ENCODE measurements at places on chromosomes 6 and 20.

DNA sequence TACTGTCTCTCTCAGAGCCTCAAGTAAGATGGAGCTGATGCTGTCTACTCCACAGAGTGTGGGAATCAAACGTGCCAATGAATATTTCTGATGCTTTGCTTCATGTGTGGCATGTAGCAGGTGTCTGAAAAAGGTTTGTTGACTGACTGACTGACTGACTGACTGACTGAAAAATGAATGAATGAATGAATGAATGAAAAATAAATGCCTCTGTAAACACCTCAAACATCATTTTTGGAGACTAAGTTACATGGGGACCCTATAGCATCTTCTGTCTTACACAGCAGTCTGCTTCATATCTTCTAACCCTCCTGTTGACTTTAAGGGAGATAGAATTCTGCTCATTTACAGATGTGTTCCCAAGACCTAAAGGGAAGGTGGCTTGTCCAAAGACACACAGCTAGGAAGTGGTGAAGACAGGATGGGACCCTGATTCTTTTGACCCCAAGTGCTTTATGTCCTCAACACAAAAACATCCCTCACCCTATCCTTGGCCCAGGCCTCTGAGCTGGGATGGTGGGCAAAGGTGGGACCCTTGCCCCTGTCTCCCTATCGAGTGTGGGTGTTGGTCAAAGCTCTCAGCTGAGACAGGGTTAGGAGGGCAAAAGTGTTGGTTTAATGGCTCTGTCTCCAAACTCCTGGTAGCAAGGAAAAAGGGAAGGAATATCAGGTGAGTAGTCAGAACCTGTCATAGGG is 104.4 kb downstream of the TOX2 start:
- no peak for DNase-seq

DNA sequence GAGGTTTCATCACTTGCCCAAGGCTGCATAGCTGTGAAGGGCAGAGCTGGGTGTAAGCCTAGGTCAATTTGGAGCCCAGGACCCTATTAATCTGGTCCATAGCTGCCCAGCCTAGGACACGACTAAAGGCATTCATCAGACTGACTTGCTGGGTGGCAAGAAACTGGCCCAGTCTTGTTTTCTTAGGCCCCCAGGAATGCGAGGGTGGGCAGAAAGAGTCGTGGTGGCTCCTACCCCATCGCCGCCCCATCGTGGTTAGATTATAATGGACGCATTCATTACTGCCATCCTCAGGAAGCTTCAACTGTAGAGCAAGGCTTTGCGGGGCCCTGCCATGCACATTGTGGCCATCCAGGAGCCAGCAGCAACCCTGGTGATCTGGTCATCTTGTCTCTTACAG is 16.1 kb downstream of the DYNLRB1 start:
- DNase-seq: no peak

DNA sequence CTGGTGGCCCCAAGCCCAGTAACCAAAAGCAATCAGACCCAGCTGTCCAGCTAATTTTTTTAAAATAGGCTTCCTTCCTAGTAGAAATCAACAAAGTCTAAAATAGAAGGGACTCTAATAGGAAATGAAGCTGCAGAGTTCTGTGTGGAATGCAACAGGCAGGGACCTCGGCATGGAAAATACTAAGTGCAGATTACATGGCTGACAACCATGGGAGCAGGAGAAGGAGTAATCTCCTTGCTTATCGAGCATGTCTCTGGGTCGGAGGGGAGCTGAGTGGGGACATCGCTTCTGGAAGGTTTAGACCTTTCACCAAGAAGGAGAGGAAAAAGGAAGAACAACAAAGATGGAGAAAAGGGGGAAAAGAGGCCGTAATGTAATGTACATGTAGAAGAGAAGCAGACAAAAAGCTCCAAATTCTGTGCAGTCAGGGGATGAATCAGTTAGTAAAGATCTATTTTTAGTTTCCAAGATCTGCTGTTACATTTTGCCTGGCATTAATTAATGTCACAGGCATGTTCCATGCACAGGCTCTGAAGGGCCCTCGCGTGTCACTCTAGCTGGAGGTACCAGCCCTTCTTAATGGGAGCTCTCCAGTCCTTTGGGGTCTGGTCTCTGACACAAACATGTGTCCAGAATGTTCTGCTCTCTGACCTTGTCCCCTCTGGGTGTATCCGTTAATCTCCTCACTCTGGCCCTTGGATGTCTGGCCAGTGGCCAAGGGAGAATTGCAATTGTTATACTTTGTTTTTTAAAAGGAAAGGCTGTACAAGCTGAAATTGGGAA is 16.6 kb upstream of the ZNF831 start:
- DNase-seq: no peak

- DNase-seq: no peak
Observed at GRCh38 chr6:144423167-144423566, 138.0 kb downstream of the UTRN start.

GRCh38 chr20:12276011-12276673 is 358.4 kb downstream of the BTBD3 start:
- DNase-seq: peak; percentile 51

DNA sequence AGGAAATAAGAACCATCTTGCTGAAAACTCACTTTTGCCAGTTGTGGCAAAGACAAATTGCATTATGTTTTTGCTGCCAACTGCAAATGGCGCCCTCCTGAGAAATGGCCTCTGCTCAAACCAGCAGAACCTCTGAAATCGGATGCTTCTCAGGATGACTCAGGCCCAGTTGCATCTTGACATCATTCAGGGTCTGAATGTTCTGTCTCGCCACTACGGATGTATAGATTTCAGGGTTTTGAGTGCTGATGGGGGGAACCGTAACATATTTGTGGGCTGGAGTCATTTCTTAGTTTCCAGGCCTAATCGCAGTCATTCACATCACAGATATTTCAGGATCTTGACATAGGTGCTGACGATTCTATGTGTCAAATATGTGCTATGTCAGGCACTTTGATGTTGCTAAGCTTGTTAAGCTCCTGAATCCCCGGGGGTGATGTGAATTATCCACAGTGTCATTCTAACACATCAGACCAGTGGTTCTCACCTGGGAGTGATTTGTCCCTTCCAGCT is 207.1 kb downstream of the NFATC2 start:
- DNase-seq: peak; percentile 98

GRCh38 chr6:22748681-22749080 is 179.3 kb downstream of the HDGFL1 start:
- DNase-seq: no peak

GRCh38 chr6:84408028-84408427 is 180.6 kb upstream of the CEP162 start:
- no peak for DNase-seq

- DNase-seq: peak; percentile 28
Observed at GRCh38 chr6:105322499-105323225, 80.2 kb downstream of the PREP start.

DNA sequence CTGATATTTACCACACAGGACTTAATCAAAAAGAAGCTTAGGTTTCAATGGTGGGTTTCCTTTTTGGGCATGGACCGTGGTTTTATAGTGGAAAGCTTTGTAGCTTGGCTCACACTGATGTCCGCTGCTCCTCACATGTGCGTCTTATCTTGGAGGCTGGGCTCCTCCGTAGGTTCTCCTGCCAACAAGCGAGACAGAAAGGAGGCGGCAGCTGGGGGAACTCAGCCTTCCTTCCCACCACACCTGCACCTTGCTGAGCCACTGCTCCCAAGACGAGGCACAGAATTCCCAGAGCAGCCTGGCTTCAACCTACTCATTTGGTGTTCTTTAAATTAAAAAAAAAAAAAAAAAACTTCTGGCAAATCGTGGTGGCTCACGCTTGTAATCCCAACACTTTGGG is 235.5 kb upstream of the QKI start:
- no peak for DNase-seq
